ENCODE measurements at places on chromosomes 3 and 15.

- no peak for DNase-seq
Observed at GRCh38 chr15:60649845-60650548, 171.1 kb upstream of the ICE2 start.

- DNase-seq: no peak
Observed at GRCh38 chr3:17942856-17943255, 200.4 kb upstream of the TBC1D5 start.

- peak; percentile 16 for DNase-seq
Observed at GRCh38 chr3:29789686-29790085, 508.8 kb downstream of the RBMS3 start.

DNA sequence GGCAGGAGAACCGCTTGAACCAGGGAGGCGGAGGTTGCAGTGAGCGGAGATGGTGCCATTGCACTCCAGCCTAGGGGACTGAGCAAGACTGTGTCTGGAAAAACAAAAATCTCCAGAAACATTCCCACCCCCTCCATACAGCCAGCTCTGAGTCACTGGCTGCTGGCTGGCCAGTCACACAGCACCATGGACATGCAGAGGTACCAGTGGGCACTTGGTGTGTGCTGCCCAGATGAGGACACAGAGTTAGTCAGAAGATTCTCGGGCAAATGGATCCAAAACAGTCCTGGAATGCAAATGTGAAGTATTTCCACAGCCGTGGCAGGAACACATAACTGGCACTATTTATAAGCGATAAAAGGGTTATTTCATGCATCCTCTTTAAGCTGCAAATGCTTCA, 44.6 kb downstream of the BDH1 start:
- DNase-seq: no peak

GRCh38 chr15:91870876-91871537, 17.5 kb downstream of the SLCO3A1 start:
- no peak for DNase-seq

DNA sequence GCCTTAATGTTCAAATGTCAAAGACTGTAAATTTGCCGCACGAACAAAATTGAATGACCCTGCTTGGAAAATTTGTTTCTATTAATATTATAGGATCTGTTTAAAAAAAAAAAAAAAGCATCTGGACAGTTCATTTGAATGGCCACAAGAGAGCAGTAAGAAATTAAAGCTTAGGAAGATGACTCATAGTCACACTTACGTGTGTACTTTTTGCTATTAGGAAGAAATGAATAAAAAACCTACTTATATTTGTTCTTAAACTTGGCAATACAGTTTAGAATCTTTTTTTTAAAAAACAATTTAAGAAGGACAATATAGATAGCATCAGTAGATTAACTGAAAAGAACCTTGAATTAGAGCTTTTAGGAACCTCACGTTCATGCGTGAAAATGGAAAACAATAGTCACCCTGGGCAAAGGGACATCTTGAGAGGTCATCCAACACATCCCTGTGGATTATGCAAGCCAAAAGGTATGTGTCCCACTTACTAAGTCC, 621.8 kb downstream of the MECOM start:
- peak; percentile 21 for DNase-seq

DNA sequence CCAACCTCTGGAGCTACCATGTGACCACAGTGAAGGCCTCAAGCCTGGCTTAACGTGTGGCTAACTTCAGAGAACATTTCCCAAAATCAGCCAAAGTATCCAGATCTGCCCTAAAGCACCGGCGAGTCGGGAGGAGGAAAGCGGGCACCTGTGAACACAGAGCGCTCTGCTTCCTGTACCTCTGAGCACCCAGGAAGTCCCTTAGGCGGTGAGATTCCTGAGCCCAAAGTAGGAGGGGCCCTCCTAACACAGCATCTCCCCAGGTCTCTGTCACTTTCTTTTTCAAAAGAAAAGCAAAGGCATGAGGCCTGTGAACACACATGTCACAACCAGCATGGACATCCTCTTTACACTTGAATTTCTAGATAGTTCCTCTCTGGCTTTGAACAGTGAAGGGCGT, 944 bp upstream of the EIF4E3 start:
- DNase-seq: no peak

DNA sequence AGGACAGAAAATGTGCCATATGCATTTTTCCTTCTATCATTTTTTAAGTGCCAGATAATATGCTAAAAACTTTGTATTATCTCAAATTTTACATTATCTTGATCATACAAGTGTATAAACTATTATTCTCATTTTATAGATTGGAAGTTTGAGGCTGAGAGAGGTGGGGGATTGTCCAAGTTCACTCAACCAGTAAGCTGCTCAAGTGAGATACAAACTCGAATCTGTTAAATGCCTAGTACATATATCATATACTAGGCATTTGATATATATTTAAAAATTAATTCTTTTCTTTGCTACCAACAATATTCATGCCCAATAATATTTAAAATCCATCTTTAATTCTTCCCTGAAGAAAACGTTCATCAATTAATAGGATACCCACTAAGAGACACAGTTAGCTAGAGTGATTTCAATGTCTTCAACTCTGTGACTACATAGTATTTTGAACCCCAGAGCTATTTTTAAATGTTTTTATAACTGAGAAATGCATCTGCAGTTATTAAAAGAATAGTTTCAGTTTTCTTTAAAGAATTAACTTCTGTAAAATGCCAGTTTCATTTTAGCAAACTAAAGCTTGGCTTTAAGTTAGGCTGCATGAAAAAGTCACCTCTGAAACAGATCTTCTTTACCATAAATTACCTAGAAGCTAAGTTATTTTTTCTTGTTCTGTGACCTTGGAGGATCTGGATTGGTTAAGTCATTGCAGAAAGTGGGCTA, 40.4 kb downstream of the IQCB1 start:
- DNase-seq: no peak

All from hindlimb muscle (tissue), 1 donor.